ENCODE measurements at places on chromosomes 6 and 20. TPM values are rescaled to one million over a fixed set of nuclear protein-coding genes. Genes with fewer than 3 reads are reported as not detected.

Gene SEL1L2
- total RNA-seq: not detected

Gene CEBPB
- 38.3 TPM for total RNA-seq

Gene CGA
- total RNA-seq: not detected

Gene WFDC8
- not detected for total RNA-seq

Gene BCAS1
- total RNA-seq: 0.09 TPM

Gene TMEM74B
- total RNA-seq: 3.5 TPM

Gene SLC17A1
- total RNA-seq: not detected

Gene LY6G6F
- not detected for total RNA-seq

Gene TCP11
- total RNA-seq: not detected
